Ecto neural progenitor cell (in vitro differentiated cells): ENCODE measurements at places on chromosomes 13 and 19.

DNA sequence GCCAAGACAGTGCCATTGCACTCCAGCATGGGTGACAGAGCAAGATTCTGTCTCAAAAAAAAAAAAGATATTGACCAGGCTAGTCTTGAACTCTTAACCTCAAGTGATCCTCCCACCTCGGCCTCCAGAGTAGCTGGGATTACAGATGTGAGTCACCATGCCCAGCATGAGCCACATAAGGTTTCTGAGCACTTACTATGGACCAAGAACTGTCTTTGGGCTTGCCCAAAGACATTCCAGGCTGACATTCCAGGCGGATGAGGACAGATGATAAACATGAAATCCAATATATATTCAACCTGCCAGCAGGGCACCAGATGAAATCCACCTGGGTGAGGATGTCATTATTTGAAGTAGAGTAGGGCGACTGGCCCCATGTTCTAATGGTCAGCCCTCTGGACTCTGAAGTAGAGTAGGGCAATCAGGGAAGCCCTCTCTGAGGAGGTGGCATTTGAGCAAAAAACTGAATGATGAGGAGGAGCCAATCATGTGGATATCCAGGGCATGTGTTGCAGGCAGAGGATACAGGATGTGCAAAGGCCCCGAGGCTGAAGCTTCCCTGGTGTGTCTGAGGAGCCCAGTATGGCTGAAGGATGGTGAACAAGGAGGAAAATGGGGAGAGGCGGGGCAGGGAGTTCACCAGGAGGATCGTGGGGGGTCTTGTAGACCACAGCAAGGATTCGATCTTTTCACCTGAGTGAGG is 4.0 kb downstream of the C19orf38 start:
- DNase-seq = no peak

DNA sequence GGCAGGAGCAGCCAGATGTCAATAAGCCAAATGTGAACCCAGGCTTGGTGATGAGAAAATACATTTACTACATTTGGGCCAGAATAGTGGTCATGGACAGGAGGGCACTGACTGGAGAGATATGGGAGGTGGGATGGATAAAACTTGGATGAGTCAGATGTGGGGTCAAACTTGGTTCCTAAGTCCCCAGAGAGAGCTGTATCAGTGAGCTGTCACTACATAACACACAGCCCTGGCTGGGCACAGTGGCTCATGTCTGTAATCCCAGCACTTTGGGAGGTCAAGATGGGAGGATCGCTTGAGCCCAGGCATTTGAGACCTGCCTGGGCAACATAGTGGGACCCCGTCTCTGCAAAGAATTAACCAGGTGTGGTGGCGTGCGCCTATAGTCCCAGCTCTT is 51.6 kb upstream of the EHD2 start:
- no peak for DNase-seq

DNA sequence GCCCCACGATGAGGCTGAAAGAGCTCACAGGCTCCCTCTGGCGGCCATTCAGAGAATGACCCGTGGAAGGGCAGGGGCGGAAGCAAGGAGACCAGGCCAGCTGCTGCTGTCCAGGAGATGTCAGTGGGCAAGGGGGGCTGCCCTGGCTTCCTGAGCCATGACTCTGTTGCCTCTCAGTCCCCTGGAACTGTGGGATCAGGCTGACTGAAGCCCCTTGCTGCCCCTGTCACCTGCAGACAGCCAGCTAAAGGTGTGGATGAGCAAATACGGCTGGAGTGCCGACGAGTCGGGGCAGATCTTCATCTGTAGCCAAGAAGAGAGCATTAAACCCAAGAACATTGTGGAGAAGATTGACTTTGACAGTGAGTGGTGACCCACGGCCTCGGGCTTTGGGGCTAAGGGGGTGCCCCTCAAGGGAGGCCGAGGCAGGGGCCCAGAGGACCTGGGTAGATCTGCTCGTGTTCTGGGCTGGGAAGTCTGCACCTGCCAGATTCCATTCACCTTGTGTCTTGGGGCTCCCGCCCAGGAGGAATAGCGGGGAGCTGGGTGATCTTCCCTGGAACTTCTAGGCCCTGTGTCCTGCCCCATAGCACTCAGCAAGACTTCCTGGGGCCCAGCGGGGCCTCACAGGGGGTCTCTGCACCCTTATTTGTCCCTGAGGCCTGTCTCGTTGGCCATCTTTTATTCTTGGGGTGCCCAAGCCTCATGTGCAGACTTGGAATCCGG is 12.5 kb upstream of the ACTN4 start:
- peak; percentile 83 for DNase-seq

DNA sequence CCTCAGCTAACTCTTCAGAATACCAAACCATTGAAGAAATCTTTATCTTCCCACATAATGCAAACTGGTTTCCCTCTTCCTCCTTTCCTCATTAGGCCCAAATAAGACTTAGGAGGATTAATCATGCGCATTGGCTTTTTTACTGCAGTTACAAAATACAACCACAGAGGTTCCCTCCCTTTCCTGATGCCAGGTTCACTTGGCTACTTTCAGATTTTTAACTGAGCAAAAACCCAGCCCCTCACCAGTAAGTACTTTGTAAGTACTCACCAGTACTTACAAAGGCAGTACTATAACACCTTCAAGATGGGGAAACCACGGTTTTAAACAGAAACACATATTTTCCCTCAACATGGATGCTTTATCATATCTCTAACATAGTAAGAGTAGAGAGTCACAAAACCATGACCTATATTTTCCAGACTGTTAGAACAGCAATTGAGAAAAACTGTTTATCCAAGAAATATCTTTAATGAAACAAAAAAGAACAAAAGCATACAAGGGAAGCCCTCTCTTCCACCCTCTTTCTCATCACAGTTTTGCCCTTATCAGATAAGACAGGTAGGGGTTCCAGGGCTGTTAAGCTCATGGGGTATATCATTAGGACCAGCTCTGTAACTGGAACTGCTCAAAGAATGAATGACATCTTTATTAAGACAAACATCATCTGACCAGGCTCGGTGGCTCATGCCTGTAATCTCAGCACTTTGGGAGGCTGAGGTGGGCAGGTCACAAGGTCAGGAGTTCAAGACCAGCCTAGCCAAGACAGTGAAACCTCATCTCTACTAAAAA is 12.7 kb downstream of the FOXO1 start:
- DNase-seq = no peak
